CD4-positive, alpha-beta T cell (primary cell): ENCODE measurements at places on chromosomes 7 and 10.

DNA sequence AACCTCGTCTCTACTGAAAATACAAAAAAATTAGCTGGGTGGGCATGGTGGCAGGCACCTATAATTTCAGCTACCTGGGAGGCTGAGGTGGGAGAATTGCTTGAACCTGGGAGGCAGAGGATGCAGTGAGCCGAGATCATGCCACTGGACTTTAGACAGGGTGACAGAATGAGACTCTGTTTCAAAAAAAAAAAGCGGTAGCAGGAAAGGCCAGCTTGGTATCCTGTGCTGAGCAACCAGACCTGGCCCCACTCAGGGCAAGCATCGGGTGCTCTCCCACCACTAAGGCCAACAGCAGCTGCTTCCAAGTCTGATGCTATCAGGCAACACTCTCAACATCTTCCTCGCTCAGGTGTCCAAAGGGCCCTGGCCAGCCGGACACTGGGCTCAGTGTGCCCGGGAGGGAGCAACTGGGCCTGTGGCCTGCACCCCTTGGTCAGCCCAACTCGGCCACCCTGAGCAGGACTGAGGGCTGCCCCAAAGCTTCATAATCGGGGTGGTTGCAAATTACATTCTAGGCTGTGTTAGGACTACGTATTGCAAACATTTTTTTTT lies 44.3 kb upstream of the MSMB start:
- no peaks in the 10 kb centered on the region for H3K36me3 ChIP-seq
- no peaks in the 10 kb centered on the region for H3K27me3 ChIP-seq
- peak overlapping the region; percentile 22 for H3K27ac ChIP-seq
- H3K4me1 ChIP-seq: peaks cover 59% of the 10 kb centered on the region
- DNase-seq: no peak

- DNase-seq: no peak
- H3K36me3 ChIP-seq: peaks cover 48% of the 10 kb centered on the region
- H3K27me3 ChIP-seq: no peaks in the 10 kb centered on the region
- H3K4me3 ChIP-seq: no peak overlapping the region
- H3K4me1 ChIP-seq: peaks cover 40% of the 10 kb centered on the region
- H3K27ac ChIP-seq: peak overlapping the region; percentile 49
Observed at GRCh38 chr7:37310327-37311080, 138.2 kb downstream of the ELMO1 start.

GRCh38 chr10:119595676-119596515 lies 868 bp downstream of the TIAL1 start:
- peak; percentile 33 for DNase-seq
- peak overlapping the region; percentile 74 for H3K27ac ChIP-seq
- H3K36me3 ChIP-seq: peaks cover 6% of the 10 kb centered on the region
- peaks cover 22% of the 10 kb centered on the region for H3K4me1 ChIP-seq

DNA sequence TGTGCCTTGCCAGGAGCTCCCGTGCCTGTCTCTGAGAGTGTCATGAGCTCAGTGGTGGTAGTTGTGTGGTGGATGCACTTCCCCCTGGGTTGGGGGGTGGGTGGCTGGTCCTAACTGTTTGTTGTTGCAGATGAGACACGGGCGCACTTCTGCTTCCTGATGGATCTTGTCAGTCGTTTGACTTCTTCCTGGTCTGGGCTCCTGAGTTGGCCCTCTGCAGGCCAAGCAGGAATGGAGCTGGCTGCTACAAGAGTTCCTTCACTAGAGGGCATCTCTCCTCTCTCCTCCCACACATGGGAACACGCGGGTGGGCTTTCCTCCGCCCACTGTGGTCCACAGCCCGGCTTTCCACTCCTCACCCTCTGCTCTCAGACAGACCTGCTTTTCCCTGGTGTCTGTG lies 82.0 kb downstream of the BMS1 start:
- DNase-seq: no peak
- peaks cover 9% of the 10 kb centered on the region for H3K4me1 ChIP-seq
- H3K27ac ChIP-seq: no peak overlapping the region
- no peaks in the 10 kb centered on the region for H3K36me3 ChIP-seq

DNA sequence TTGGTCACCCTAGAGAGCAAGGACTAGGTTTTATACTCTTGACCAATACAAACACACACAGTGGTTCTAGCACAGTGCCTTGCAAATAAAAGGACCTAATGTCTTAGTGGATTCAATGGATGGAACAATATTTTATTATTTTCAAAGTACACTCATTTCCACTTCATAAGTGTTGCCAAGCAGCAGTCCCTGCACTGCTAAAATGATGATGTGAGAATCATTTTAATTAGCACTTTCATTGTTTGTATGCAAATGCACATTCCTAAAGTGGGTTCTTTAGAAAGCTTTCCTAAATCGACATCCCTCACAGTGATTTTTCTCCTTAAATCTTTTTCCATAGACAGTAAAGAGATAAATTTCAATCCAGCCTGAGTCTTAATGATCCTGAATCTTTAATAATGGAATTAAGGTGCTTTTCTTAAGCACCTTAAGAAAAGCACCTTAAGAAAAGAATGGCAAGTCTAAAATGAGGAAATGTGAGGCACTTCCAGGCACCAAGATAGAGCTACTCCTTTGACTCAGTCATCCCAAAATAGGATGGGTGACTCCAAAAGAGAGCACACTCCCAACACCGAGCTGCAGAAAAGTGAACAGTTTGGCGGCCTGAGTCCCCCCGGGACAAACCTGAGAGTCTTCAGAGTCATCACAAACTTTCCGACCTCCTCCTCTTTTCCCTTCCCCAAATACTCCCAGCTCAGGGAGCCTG lies 84.5 kb downstream of the SORBS1 start:
- H3K27me3 ChIP-seq: no peaks in the 10 kb centered on the region
- no peaks in the 10 kb centered on the region for H3K36me3 ChIP-seq
- DNase-seq: no peak
- H3K4me3 ChIP-seq: no peak overlapping the region
- H3K4me1 ChIP-seq: no peaks in the 10 kb centered on the region

DNA sequence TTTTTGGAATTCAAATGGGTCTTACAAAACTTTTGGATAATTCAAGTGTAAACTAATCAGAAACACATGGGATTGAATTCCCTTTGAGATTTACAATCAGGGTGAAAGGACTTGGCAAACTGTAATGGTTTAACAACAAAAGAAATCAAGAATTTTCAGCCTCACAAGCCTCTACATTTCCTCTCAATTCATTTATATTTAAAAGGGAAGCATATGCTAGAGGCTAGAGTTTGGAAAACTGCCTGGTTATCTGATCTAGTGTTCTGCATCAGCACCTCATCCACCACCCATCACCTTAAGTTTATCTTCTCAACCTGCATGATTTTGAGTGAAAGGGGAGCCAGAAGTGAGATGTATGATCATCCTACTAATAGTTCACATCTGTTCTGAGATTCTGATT lies 120.7 kb downstream of the TES start:
- no peaks in the 10 kb centered on the region for H3K4me1 ChIP-seq
- DNase-seq: no peak
- no peak overlapping the region for H3K27ac ChIP-seq
- no peaks in the 10 kb centered on the region for H3K36me3 ChIP-seq
- no peak overlapping the region for H3K4me3 ChIP-seq
- peaks cover 3% of the 10 kb centered on the region for H3K27me3 ChIP-seq

DNA sequence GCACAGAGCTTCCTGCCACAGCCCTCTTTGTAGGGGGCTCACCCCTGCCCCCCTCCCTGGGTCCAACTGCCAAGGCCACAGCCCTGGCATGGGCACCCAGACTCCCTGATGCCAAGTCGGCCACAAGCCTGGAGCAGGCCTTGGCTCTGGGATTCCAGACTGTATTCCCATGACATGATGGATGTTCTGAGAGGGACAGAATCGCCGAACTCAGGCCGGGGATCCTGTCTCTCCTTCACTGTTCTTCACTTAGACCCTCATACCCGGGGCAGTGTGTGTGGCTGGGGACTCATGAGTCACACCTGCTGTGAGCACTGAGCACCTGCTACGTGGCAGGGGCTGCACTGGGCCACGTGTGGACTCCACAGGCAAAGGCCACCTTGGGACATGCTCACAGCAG lies 7.9 kb downstream of the CALML5 start:
- DNase-seq: no peak
- H3K27me3 ChIP-seq: no peaks in the 10 kb centered on the region
- H3K36me3 ChIP-seq: no peaks in the 10 kb centered on the region
- H3K27ac ChIP-seq: no peak overlapping the region
- H3K4me1 ChIP-seq: no peaks in the 10 kb centered on the region
- H3K4me3 ChIP-seq: no peak overlapping the region

GRCh38 chr7:1640376-1641172 lies 29.5 kb upstream of the ELFN1 start:
- no peak overlapping the region for H3K4me3 ChIP-seq
- no peaks in the 10 kb centered on the region for H3K4me1 ChIP-seq
- no peaks in the 10 kb centered on the region for H3K36me3 ChIP-seq
- H3K27me3 ChIP-seq: peaks cover 5% of the 10 kb centered on the region
- DNase-seq: no peak

- no peaks in the 10 kb centered on the region for H3K4me1 ChIP-seq
- H3K27ac ChIP-seq: no peak overlapping the region
- H3K36me3 ChIP-seq: no peaks in the 10 kb centered on the region
- no peak for DNase-seq
Observed at GRCh38 chr7:88758381-88759229, 895 bp upstream of the ZNF804B start.

DNA sequence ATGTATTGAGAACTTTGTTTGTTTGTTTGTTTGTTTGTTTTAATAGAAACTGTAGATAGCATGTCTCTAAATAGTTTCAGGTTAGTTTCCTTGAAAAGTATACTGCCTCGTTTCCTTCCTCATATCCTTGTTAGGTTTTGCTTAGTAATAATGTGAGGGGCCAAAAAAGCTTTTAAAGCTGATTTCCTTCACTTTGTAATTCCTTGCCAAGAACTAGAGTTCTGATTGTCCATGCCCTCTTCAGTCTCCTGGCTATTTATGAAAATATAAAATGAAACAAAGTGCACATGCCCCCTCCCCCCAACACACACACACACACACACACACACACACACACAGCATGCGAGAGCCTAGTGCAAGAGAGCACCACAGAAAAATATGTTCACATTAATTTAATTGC lies 115.8 kb downstream of the FZD1 start:
- H3K27ac ChIP-seq: no peak overlapping the region
- no peak overlapping the region for H3K4me3 ChIP-seq
- DNase-seq: no peak
- H3K36me3 ChIP-seq: no peaks in the 10 kb centered on the region
- no peaks in the 10 kb centered on the region for H3K27me3 ChIP-seq

- no peaks in the 10 kb centered on the region for H3K4me1 ChIP-seq
- no peak for DNase-seq
- H3K36me3 ChIP-seq: no peaks in the 10 kb centered on the region
- H3K4me3 ChIP-seq: no peak overlapping the region
Observed at GRCh38 chr7:94969434-94970084, 62.2 kb downstream of the PPP1R9A start.

DNA sequence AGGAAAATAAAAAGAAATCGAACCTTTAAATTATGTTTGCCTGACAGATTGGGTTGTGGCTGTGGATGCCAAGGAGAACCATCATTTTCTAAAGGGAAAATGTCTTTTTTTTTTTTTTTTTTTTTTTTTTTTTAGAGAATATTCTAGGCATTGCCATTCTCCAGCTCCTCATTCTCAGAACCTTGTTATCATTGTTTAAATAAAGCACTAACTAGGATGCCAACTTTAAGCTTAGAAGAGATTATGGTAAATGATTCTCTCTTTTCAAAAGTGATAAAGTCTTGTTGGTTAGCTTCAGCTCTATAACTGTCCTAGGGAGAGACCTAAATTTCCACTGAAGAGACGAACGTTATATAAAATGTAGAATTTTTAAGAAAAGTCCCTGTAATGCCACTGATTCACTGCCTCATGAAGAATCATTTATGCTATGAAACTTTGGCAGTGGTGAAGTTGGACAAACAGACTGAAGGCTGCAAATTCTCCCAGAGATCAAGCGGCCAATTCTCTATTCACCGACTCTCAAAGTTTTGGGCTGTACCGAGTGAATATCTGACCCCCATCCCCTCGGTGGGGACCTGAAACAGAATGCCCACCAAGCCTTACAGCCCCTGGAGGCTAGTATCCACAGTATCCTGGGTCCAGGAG lies 207.9 kb upstream of the PITRM1 start:
- H3K36me3 ChIP-seq: no peaks in the 10 kb centered on the region
- no peaks in the 10 kb centered on the region for H3K4me1 ChIP-seq
- H3K27me3 ChIP-seq: no peaks in the 10 kb centered on the region
- DNase-seq: no peak
- H3K4me3 ChIP-seq: no peak overlapping the region

- no peaks in the 10 kb centered on the region for H3K36me3 ChIP-seq
- H3K27me3 ChIP-seq: no peaks in the 10 kb centered on the region
- peak overlapping the region; percentile 84 for H3K4me3 ChIP-seq
- H3K27ac ChIP-seq: no peak overlapping the region
- no peak for DNase-seq
- H3K4me1 ChIP-seq: peaks cover 19% of the 10 kb centered on the region
Observed at GRCh38 chr7:24574386-24574785, 1.1 kb downstream of the PALS2 start.

- peaks cover 58% of the 10 kb centered on the region for H3K4me1 ChIP-seq
- H3K36me3 ChIP-seq: no peaks in the 10 kb centered on the region
- H3K27me3 ChIP-seq: peaks cover 84% of the 10 kb centered on the region
- peak; percentile 32 for DNase-seq
- H3K4me3 ChIP-seq: no peak overlapping the region
- H3K27ac ChIP-seq: no peak overlapping the region
Observed at GRCh38 chr7:27157702-27158431, 1.4 kb upstream of the HOXA7 start.

- H3K27ac ChIP-seq: no peak overlapping the region
- H3K4me1 ChIP-seq: no peaks in the 10 kb centered on the region
- no peaks in the 10 kb centered on the region for H3K27me3 ChIP-seq
- H3K4me3 ChIP-seq: no peak overlapping the region
- DNase-seq: no peak
Observed at GRCh38 chr7:120828528-120828927, 29.4 kb downstream of the TSPAN12 start.

- no peaks in the 10 kb centered on the region for H3K36me3 ChIP-seq
- H3K4me1 ChIP-seq: peaks cover 18% of the 10 kb centered on the region
- no peak overlapping the region for H3K27ac ChIP-seq
- peaks cover 5% of the 10 kb centered on the region for H3K27me3 ChIP-seq
Observed at GRCh38 chr7:42886129-42886528, 25.7 kb downstream of the C7orf25 start.

GRCh38 chr7:31192986-31193385 lies 140.9 kb downstream of the ADCYAP1R1 start:
- H3K36me3 ChIP-seq: no peaks in the 10 kb centered on the region
- H3K27me3 ChIP-seq: peaks cover 14% of the 10 kb centered on the region
- no peaks in the 10 kb centered on the region for H3K4me1 ChIP-seq
- no peak overlapping the region for H3K4me3 ChIP-seq
- no peak for DNase-seq

DNA sequence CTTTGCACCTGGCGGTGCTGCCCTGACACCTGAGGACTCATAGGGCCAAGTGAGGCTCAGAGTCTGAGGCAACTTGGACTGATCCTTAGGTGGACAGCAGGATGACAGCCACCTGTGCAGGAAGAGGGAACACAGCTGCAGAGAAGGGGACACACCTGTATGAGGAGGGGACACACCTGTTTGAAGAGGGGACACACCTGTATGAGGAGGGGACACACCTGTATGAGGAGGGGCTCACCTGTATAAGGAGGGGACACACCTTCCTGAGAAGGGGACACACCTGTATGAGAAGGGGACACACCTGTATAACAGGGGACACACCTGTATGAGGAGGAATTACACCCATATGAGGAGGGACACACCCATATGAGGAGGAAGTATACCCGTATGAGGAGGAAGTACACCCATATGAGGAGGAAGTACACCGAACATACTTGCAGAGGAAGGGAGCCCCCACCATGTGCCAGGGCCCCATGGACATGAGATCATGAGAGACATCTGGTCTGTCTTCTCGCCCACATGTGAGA lies 285.9 kb downstream of the ADARB2 start:
- H3K27me3 ChIP-seq: peaks cover 10% of the 10 kb centered on the region
- no peaks in the 10 kb centered on the region for H3K36me3 ChIP-seq
- H3K4me1 ChIP-seq: no peaks in the 10 kb centered on the region
- H3K4me3 ChIP-seq: no peak overlapping the region
- H3K27ac ChIP-seq: no peak overlapping the region
